ENCODE measurements at places on chromosomes 13 and 19.
A peak's percentile ranks its signal among the peaks of the same experiment; 100 is the strongest.

DNA sequence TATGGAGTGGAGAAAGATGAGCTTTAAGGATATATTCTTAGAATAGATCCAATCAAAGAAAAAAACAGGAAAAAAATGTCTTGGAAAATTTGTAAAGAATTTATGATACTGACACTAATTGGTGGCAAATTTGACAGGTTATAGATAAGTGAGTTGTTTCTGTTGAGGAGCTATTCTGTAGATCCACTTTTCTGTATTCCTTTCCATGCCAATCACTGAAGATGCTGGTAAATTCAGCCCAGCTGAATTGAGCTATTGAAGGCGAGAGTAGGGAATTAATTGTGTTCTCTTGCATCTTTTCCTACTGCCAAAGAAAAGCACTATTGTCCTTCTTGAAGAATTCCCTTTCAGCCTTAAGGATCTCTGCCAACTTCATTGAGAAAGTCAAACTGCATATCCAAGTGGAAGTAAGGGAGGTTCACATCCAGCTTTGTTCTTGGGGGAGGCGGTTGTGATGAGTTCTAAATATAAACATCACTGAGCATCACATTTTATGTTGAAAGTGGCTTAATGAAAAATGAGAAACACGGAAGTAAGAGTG lies 113.1 kb downstream of the PCDH9 start:
- DNase-seq = no peak

GRCh38 chr19:42255766-42256745 lies 1.1 kb upstream of the ERF start:
- DNase-seq = no peak

GRCh38 chr19:29873024-29873800 lies 61.4 kb downstream of the CCNE1 start:
- DNase-seq = peak; percentile 39

GRCh38 chr13:25943081-25943480 lies 108.7 kb downstream of the SHISA2 start:
- no peak for DNase-seq

DNA sequence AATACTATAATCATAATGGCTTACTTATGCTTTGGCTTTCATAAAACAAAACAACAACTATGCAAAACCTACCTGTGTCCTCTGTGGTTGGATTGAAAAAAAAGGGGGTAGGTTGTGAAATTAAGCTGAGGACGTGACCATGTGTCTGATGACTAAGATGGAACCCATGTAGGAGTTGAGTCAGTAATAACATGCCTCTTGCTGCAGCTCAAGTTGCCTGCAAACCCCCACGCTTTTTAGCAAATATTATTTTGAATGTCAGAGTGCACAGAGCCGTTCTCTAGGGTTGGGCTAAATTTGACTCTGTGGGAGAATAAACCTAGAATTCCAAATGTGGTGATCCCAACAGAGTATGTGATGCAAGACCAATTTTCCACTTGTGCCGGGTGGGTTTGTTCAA lies 209.3 kb downstream of the KCNRG start:
- no peak for DNase-seq

GRCh38 chr13:21894091-21894490 lies 223.2 kb downstream of the FGF9 start:
- no peak for DNase-seq

DNA sequence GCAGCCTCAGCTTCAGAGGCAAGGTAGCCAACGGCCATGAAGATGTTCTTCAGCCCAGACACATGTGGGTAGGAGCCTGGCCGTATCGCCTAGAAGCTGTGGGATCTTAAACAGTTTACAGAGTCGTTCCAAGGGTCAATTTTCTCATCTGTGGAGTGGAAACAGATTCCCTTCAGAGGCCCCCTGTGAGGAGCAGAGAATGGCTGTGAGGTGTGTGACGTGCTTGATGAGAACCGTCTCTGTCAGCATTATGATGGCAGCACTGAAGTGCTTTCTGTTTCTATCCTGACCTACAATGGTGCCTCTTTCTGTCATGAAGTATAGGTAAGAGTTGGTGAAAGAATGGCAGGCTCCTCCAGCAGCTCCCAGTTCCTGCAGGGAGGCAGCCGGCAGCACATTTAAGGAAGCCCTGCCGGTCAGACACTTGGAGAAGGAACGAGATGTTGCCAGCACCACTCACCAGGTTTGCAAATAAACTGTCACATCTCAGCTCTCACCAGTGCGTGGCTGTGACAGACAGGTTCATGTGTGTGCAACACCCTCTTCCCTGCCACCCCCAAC lies 277.3 kb downstream of the FOXO1 start:
- peak; percentile 36 for DNase-seq

DNA sequence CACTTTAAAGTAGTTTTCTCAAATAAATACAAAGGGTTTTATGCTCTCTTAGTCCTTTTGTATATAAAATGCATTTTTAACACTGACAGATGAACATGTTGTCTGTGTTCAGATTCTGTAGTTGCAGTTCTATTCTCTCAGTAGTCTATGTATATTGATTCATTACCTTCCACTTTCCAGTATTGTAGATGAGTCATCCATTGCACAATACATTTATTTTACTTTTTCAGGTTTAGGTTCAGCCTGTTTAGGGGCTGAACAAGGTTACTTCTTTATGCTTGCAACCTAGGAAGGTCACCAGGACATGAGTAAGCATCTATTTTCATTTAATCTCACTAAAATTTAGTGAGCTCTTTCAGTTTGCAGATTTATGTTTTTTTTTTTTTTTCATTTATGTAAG lies 173.6 kb downstream of the NALCN start:
- DNase-seq = no peak

DNA sequence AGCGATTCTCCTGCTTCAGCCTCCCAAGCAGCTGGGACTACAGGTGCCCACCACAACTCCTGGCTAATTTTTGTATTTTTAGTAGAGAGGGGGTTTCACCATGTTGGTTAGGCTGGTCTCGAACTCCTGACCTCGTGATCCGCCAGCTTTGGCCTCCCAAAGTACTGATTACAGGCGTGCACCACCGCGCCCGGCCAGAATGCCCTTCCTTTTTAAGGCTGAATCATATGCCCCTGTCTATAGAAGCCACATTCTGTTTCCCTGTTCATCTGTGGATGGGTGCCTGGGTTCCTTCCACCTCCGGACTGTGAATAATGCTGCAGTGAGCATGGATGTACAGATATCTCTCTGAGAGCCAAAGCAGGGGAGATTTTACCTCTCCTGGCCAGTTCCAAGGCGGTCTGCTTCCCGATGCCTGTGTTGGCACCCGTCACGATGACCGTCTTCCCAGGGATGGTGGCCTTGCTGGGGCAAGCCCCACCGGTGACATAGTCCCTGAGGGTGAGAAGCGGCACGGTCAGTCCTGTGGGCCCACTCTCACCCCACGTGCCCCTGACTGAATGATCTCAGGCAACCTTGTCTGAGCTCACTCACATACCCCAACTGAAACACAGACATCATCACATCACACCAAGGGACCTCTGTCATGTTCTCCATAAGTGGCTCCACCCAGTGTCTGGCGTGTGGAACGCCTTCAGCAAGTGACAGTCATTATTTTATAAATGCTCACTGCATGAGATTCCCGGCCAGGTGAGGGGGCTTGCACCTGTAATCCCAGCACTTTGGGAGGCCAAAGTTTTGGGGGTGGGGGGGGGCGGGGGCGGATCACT lies 4.0 kb downstream of the RDH13 start:
- DNase-seq = no peak

DNA sequence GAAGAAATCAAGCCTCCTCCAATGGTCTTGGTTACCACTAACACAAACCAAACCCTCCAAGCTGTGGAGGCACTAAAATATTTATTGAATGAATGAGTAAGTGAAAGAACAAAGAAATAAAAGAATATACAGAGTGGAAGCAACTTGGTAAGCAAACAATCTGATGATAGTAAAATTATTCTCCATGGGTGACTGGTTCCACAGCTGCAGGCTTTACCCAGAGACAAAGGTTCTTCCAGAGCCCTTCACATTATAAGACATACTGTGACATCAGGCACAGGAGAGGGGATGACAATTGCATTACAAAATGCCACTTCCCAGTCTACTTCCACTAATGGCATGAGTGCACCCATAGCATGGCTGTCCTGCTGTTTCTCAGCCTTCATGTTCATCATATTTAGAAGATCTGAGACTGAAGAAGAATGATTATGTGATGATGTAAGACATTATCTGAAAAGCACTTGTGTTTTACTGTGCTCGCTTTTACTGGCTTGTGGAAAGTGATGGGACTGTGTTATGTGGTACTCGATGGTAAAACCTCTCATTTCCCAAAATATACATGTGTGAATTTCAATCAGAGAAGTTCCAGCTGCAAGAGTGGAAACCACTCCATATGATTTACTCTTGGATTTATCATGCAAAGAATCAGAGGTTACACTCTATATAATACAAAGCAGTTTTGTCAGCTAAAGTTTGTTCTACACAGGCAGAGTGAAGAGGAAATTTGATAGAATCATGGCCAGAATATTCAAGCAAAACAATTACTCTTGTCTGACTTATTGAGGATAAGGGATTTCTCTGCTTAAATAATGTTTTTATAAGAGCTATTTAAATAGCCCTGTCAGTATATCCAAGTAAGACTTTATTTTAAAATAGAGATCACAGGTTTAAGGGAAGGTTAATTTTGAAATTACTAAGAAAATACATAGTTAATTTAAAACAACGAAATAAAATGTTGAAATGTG lies 220.2 kb upstream of the NBEA start:
- DNase-seq = no peak

- DNase-seq = no peak
Observed at GRCh38 chr19:33405553-33406461, 32.3 kb downstream of the CEBPG start.

DNA sequence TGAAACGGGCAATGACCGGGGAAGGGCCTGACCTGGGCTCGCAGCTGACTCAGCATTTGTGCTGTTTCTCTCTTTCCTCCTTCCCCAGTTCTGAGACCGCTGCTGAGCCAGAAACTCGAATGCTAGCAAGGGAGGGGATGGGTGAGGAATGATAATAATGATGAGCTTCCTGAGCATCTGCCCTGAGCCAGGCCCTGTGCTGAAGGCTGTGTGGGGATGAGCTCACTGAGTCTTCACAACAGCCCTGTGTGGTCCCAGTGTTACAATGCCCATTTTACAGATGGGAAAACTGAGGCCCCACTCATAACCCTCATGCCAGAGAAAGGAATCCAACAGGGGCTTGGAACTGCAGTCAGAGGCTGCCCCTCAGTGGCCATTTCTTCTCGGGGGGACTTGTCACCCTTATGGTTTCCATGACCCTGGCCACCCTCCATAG lies 8.1 kb downstream of the SULT2B1 start:
- no peak for DNase-seq

- no peak for DNase-seq
Observed at GRCh38 chr13:80235166-80235966, 105.6 kb downstream of the SPRY2 start.

DNA sequence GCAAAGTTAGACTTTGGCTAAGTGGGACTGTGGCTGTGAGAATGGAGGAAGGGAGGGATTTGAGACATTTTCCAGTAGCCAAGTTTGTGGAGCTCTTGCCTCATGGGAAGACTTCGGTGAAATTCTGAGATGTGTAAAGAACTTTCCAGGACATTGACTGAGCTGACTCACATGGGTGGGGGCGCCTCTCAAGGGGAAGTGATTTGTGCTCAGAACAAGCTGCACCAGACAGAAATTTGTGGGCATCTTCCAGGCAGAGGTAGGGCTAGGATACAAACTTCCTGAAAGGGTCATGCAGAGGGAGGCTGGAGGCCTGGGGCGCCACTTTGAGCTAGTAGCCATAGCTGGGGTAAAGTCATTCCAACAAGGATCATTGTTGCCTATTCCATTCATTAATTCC lies 9.8 kb upstream of the SIGLEC10 start:
- DNase-seq = no peak

- DNase-seq = no peak
Observed at GRCh38 chr19:33302974-33303790, 848 bp upstream of the CEBPA start.

- DNase-seq = no peak
Observed at GRCh38 chr13:65217471-65217995, 2012.6 kb downstream of the PCDH9 start.

DNA sequence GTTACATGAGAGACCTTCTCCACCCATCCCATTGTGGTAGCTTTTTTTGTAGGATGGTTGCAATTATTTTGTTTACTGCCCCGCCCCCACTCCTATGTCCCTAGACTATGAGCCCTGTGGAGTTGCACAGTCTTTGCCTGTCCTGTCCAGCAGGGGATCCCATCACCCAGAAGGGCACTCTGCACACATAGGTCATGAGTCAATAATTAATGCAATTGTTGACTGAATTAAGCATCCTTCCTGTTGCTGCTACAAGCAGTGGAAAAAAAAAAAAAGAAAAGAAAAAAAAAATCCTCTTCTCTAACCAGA lies 14.2 kb downstream of the C19orf81 start:
- no peak for DNase-seq

DNA sequence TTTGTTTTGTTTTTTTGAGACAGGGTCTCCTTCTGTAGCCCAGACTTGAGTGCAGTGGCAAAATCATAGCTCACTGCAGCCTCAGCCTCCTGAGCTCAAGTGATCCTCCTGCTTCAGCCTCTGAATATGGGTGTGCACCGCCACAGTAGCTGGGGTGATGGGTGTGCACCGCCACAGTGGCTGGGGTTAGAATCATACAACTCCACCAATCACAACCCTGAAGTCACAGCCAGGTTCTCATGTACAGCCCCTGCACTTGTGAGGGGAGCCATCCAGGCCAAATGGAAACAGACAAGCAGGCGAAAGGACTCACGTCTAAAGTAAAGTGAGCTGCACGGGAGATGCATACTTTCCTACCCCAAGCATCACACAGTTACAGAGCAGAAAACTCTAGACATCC lies 63.1 kb upstream of the RANBP3 start:
- DNase-seq = no peak

- no peak for DNase-seq
Observed at GRCh38 chr13:40283666-40284065, 382.8 kb downstream of the FOXO1 start.

- DNase-seq = no peak
Observed at GRCh38 chr13:29136341-29136740, 316.2 kb downstream of the MTUS2 start.

GRCh38 chr13:90070837-90071525 lies 1276.5 kb upstream of the MIR17HG start:
- DNase-seq = no peak

GRCh38 chr19:32810452-32810851 lies 59.1 kb downstream of the SLC7A9 start:
- DNase-seq = no peak

DNA sequence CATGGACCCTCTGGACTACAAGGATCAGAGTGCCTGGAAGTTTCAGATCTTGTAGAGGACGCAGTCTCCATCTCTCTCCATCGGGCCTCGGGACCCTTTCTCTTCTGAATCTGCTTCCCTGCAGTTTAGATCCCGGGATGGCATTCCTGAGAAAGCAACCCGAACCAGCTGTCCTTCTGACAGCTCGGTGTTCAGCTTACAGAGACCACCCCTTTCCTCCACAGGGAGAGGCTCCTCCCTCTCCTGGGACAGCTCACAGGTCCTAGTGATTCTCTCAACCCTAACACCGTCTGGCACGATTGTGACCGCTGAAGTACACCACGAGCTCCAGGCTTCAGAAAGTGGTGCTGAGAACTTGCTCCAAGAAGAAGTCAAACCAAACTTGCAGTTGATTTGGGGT lies 18.2 kb downstream of the CRX start:
- no peak for DNase-seq

All from T-cell (primary cell).